ENCODE measurements at places on chromosomes 6 and 20.
A peak's percentile ranks its signal among the peaks of the same experiment; 100 is the strongest.

DNA sequence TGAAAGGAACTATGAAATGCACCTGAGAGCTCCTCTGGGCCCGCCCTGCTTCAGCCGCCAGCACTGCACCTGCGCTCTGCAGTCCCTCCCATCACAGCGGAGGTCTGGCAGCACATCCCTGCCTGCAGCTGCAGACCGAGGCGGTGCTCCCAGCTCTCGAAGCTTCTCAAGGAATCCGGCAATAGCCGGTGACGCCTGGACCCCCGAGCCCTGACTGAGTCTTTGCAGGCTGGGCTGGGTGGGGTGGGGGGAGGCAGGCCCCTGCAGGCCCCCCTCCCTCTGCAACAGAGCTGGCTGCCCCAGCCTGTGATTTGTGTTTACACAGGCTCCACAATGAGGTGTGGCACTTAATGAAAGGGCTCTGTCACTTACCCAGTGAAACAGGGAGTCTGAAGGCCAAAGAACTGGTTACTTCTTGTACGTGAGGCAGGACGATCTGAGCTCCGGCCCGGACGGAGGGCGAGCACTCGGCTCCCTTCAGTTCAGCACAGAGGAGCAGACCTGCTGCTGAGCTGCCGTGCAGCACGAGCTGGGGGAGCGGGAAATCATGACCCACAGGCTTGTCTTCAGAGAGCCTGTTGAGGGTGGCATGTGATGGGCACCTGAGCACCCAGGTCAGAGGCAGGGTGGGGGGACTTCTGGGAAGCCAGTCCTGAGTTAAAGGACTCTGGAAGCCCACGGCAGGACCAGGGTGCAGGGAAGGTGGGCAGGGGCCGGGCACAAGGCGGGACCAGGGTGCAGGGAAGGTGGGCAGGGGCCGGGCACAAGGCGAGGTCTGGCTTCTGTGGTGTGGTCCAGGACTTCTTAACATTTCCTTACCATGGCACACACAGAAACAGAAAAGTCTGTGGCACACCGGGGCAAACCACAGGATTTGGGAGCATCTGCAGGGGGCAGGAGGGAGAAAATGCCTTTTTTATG lies 192.3 kb upstream of the THBS2 start:
- no peak for DNase-seq

GRCh38 chr6:143136647-143137046 lies 76.0 kb downstream of the AIG1 start:
- no peak for DNase-seq

DNA sequence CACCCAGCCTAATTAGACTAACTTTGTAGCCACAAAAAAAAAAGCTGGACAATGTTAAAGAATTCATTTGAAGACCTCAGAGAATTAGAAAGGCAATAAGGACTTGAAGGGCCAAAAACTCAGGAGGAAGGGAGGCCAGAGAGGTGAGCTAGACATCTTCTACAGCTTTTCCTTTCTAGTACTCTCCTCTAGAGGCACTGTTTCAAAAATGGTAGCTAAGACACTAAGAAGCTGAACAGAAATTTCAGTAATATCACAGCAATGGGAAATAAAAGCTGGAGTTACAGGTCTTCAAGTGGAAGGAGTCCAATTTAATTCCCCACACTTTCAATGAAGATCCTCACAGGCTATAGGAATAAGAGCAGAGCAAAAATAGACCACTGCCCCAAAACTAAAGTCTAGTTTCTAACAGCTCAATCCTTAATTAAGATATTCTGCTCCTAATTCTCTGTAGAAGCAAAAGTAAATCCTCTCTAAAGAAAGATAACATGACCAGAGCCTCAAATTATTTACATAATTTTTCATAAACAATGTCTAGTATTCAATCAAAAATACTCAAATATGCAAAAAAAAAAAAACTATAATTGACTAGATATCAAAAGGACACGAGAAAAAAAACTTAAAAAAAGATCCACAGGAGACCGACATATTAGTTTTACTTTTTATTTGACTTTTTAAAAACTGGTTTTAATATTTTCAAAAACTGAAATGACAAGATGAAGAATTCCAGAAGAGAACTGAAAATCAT lies 63.7 kb downstream of the RNGTT start:
- DNase-seq, result no peak

DNA sequence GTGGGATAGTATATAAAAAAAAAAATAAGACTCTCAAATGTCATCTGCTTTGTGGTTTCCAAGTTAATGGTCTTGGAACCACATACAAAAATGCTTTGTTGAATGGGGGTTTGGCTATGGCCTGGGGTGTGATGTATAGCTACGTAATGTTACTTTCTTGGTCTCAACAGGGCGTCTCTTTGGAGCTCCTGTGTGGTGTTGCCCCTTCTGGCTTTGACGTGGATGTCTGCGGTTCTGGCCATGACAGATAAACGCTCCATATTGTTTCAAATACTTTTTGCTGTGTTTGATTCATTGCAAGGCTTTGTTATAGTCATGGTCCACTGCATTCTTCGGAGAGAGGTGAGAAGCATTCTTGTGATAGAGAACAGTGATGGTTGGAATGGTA lies 457.7 kb downstream of the LMBRD1 start:
- DNase-seq, result no peak

DNA sequence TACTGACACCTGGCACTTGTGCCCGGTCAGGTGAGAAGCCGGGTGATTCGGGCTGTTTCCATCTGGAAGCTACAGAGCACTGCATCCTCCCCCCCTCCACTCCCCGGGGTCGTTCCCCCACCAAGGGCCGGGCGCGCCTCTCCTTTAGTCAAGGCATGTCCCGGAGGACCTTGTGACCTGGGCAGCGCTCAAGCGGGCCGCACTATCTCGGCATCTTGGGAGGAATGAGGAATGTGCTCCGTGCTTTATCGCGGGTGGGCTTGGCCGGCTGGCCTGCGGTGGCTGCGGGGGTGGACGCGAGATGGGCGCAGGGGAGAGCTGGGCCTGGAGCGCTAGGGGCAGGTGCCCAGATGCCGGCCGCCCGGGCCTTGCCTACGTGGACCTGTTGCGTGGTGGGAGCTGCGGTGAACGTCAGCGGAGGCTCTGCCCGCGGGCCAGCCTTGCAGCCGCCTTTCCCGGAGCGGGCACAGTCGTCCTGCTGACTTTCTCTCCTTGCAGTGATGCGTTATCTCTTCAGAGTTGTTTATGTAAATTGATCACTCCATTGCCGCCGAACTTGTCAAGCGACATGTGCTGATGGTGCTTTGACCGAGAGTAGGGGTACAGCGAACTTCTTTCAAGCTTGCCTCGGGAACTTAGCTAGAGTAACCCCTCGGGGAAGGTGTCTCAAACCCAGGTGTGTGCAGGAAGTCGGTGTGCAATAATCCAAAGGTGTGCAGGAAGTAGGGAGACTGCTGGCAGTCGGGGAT lies 1.1 kb downstream of the LRRC1 start:
- peak; percentile 3 for DNase-seq

DNA sequence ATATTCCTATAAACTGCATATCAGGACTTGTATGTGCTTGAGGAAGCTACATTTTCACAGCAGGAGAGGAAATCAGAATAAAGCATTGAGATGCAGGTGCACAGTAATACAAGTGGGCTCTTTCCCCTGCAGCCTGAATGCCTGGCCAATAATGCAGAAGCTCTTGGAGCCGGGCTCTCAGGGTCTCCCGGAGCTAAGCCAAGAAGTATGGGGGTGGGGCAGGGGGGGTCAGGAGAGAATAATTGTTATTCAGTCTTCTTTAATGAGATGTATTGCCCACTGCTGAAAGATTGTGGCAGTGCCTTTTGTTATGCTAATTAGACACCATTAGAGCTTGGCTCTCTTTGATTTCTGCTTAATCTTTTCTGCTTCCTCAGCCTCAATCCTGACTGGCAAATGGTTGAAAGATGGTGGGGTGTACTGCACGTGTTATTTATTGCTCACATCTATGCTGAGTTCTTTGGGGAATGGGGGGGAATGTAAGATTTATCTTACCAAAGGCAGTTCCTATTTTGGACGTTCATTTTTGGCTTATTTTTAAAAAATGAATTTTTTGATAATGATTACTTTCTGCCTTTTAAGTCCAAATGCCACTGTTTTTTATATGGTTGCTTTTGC lies 407.6 kb upstream of the SOX4 start:
- DNase-seq, result no peak

DNA sequence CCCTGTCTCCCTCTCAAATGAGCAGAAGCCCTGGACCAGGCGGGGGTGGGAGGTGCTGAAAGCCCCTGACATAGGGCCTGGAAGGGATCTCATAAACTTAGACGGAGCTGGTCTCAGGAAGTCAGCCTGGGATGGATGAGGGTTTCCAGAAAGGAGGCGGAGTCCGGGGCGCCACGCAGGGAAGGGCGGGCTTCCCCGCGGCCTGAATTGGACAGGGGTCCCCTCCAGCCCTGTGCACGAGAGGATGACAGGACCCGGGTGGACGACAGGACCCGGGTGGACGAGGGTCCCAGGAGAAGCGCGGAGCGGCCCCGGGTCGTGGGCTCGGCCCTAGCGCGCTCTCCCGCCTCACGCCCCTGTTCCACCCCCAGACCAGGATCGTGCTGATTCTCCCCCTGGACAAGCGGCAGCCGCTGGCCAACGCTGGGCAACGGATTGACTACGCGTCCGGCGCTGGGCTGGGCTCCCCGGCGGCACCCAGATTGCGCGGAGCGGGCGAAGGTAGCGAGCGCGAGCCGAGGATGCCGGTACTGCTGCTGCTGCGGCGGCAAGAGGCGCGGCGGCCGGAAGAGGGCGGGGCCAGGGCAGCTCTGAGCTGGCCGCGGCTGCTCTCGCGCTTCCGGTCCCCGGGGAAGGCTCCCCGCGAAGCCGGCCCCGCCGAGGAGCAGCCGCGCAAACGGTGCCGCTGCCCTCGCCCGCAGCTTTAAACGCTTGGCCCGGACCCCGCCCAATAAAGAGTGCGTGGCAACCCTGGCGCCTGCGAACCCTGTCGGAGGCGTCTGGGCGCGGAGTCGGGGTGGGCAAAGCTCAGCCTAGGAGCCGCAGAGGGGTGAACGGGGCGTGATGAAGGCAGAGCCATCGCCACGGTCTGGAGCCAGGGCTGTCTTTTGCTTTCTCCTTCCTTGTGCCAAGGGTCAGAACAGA lies 1.3 kb downstream of the C20orf144 start:
- peak; percentile 77 for DNase-seq

DNA sequence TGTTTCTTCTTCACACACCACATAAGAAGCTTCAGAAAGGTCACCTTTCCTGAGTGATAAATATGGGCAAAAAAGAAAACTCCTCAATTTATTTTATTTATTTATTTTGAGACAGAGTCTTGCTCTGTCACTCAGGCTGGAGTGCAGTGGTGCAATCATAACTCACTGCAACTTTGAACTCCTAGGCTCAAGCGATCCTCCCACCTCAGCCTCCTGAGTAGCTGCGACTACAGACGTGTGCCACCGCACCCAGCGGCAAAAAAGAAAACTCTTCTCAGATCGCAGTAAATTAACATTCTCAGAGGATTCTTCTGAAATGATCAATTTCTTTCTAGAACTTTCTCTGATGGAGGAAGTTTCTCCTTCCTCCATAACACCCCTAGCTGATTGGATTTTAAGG lies 111.2 kb downstream of the TRERF1 start:
- DNase-seq, result no peak

- DNase-seq, result peak; percentile 43
Observed at GRCh38 chr6:127266892-127267645, 405 bp downstream of the RNF146 start.

DNA sequence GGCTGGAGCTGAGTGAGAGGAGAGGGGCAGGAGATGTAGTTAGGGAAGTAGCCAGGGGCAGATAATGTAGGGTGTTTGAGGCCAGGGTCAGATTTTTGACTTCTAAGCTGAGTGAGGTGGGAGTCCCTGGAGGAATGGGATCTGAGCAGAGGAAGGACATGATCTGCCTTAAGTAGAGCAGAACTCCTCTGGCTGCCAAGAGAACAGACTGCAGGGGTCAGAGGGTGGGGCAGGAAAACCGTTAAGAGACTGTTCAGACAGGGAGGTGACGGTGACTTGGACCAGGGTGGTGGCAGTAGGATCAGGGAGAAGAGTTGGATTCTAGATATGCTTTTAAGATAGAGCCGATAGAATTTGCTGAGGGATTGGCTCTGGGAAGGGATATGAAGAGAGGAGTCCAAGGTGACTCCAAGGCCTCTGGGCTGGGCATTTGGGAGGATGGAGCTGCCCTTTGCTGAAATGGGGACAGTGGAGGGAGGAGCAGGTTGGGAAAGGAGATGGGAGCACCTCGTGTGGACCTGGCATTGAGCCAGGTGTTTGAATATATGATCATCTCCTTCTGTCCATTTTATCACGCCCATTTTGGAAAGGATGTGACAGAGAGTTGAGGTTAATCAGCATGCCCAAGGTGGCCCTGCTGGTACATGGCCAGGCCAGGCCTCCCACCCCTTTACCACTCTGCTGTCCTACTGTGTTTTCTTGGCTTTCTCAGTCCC lies 18.8 kb downstream of the EYA2 start:
- no peak for DNase-seq

- peak; percentile 46 for DNase-seq
Observed at GRCh38 chr20:57619051-57619831, 985 bp downstream of the ZBP1 start.

DNA sequence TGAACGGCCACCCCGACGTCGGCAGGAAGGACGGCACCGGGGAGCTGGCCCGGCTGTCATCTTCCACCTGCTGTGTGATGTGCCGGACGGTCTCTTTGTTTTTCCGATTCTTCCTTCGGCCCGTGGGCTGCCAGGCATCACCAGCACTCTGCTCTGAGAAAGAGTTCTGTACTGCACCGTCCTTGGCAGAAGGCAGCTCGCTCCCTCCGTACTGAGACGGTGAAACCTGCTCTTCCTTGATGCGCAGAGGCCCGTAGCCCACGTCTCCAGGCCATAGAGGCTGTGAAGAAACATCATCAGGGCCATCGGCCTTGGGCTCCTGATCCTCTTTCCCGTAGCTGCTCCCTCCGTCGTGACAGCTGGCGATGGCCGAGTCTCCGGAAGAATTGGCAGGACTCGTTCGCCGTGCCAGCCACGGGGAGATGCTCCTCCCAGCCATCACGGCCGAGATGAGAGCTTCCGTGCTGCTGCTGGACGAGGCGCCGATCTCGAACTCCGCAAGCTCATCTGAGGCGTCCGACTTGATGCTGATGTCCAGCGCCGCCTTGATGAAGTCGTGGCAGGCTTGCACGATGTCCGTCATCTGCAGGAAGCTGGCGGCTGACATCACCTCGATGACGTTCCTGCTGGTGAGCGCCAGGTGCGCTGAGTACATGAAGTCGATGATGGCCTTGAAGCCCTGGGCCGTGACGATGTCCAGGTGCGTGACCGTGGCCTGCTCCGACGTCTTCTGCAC lies 41.1 kb downstream of the ZBTB46 start:
- no peak for DNase-seq
